Hematopoietic multipotent progenitor cell treated with erythropoietin and hydrocortisone succinate and interleukin-3 and kit ligand, for 15 days (in vitro differentiated cells): ENCODE measurements at places on chromosomes 12 and 14.
A peak's percentile ranks its signal among the peaks of the same experiment; 100 is the strongest.

DNA sequence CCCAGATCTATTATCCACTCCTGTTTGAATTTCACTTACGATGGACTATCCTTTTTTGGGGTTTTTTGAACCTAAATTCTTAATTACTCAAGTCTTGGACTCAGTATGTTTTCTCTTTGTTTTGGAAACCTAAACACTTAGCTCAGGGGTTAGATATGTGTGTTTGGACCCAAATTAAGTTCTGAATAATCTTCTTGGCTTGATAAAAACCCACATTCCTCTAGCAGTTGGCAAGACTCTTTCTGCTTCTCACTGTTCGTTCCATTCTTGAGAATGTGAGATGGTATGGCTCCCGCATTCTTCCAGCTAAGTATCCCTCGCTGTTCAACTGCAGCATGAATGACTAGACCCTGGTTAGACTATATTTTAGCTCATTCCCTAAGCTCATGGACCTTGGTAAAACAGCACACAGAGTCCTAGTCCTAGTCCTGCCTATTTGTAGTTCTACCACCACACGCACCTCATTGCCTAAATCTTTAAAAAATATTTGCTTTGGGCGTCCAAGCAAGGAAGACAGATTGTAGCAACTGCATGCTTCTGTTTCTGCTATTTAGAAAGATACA, 860.0 kb downstream of the RPS29 start:
- DNase-seq: no peak

- DNase-seq: no peak
Observed at GRCh38 chr14:96122496-96122895, 82.1 kb upstream of the BDKRB2 start.

- DNase-seq: no peak
Observed at GRCh38 chr12:14264778-14265177, 100.7 kb upstream of the ATF7IP start.

DNA sequence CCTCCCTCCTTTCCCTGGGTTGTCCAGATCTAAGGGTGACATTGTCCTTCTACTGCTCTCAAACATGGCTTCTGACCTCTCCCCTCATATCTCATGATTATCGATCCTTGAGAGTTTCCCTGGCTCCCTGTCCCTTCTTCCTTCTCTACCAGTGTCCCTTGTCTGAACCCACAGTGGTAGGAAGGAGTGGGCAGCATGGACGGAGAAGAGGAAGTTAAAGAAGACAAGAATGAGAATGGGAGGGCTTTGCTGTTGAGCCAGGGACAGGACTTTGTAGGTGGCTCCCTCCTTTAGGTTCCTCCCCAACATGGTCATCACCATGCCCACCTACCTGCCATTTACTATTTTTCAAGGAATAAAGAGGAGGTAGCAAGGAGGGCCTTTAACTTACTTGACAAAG, 166.7 kb downstream of the TMEM117 start:
- DNase-seq: no peak

DNA sequence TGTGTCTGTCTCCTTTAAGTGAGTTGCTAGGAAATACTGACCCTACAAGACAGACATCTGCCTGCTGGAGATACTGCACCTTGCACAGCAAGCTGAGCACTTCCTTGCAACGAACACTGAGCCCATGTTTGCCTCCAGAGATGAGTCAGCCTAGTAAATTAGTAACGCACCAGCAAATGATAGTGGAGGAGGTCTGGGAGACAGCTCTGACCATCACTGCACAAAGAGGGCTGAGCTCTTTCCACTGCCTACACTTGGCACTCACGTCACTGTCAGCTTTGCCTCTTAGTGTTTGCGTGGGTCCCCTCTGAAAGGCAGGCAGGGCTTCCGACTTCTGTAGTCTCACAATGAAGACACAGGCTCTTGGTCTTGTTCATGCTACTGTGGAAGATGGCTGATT, 109.0 kb downstream of the APAF1 start:
- DNase-seq: no peak

DNA sequence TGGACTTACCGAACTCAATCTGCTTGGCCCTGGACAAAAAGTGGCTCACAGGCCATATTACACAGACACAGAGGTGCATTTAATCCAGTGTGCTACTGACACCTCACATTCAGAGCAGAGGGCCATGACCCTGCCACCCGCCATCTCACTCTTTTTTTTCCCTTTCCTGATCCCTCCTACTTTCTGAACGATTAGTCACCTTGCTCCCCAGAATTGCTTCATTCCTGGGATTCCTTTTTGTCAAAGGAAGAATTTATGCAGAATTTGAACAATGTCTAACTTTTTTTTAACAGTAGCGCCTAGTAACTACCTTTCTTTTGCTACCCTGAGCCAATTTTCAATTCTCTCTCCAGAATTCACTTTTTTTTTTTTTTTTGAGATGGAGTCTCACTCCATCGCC, 4.6 kb downstream of the PKP2 start:
- DNase-seq: no peak

GRCh38 chr12:95168746-95169145, 48.5 kb downstream of the FGD6 start:
- no peak for DNase-seq

DNA sequence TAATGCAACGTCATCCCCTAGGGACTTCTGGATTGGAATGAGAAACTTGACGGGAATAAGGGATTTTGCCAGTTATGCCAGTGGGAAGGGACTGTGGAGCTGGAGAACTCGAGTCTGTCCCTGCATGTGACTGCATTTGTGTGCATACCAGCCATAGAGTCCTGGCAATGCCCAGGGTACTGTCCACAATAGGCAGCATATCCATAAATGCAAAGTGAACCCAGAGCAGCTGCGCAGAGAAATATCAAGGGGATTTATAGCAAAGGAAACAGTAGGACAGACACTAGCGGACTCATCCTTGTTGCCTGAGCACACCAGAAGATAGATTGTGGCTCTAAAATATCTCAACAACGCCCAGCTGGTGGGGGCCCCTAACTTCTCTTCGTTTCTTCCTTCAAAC, 247.1 kb upstream of the SRRM4 start:
- DNase-seq: no peak

DNA sequence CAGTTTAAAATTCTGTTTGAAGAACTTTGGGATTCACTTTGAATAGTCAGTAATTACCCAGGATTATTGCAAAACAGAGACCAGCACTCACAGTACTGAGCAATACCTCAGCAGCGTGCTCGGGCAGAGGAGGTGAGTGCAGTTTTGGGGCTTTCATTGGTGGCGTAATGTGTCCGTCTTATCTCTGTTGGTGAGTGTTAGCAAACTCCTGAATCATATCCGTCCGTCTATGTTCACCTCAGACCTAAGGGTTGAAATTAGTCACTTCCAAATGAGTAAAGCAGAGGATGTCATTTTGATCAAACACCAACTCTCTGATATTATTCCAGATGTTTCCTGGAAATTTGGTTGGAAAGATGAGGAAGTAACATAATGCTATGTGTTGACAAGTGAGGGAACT, 82.8 kb downstream of the BORCS5 start:
- DNase-seq: no peak

DNA sequence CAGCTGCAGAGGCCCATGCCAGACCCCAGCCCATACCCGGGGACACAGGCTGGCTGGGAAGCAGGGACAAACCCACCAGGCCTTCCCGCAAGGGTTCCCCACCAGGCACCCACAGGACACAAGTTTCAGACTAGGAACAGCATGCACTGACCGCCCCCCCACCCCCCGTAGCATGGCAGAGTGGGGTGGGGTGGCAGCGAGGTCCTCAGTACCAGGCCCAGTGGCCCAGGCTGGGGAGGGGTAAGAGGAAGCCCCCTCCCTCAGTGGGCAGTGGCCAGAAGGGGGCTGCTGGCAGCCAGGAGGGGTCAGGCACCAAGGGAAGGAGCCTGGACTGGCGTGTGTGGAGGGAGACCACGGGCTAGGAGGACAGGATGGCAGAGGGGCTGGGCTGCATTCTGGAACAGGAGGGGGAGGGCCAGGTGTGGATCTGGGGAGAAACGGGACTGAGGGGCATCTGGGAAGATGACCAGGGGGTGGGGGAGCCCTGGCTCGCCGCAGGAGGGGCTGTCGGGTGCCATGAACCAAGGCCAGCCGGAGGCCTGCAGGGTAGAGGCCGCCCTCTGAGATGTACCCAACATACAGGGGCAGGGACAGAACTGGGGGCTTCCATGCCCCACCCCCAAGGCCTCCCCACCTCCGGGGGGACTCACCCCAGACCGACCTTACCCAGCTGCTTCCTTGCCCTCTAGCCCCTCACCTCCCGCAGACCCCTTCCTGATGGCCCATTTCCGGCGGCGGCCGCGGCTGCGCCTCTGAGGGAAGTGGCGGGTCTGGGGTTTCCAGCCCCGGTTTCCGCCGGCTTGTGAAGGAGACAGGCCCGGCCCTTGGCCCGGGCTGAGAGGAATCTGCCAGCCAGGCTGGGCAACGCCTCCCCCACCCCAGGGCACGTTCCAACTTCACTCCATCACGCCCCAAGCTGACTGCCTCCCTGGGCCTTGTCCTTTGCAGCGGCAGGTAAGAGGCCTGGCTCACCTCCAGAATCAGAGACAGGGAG, 5.6 kb upstream of the JAG2 start:
- DNase-seq: no peak

DNA sequence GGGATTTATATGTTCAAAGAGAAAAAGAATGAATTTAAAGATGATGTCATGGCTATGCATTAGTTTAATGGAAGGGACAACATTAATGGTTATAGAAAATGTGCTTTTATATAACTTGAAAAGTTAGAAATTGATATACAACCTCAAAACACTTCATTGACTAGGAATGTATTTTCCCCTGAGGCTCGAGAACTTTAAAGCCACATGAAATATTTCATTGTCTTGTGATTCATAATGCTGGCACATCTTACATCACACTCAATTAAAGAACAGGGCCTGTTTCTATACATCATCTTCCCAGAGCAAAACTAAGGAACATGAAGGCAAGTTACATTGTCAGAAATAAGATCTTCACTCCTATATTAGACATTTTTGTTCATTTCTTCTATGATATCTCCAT, 35.2 kb upstream of the PAWR start:
- no peak for DNase-seq

DNA sequence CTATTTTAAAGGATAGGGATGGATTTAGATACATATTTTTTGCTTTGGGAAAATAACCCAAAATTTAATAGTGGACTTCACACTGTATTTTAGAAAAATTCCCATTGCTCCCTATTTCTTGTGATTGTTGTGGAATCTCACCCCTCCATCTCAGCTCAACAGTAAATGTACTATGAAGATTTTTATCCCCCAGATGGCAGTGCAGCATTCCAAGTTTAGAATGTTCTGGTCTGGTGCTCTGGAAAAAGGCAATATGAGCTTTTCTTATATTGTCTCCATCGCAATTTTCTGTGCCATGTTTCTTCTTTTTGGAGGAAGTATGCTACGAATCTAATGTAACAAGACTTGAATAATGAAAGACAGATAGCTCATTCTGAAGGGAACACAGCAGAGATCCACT, 471.7 kb upstream of the SYT1 start:
- no peak for DNase-seq

- peak; percentile 88 for DNase-seq
Observed at GRCh38 chr14:22872033-22872832, 693 bp downstream of the LRP10 start.

DNA sequence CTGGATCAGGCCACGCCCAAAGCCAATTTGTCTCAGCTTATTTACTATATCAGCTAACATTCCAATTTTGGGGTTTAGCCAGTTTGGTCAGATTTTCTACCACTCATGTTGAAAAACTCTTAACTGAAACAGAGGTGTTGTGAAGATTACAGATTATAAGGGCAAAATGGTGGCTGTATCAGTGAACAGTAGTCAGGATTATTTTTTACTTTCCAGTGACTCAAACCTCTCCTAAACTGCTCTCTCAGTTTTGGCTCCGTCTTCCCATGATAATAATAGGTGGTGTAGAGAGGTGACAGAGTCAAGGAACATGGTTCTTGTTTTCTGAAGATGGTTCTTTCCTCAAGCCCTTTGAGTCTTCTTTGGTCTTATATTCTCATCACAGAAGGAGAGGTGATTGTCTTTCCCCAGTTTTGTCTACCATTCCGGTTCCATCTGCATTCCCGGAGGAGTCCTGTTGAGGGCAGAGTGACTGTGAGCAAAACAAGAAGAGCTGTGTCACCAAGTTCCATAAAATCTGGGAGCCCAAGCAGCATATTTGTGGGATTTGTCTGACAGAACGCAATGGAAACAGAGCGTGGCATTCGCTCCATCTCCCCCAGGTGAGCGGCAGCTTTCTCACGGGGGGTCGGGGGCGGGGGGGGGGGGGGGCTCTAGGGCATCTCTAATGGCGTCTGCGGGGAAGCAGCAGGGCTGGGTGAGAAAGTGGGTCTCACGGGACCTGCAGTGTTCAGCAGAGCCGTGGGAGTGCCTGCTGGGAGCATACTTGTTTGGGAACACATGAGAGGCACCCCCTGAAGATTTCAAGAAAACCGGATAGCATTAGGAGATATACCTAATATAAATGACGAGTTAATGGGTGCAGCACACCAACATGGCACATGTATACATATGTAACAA, 59.1 kb downstream of the TBC1D30 start:
- no peak for DNase-seq

- DNase-seq: no peak
Observed at GRCh38 chr14:101774814-101775213, 13.3 kb downstream of the PPP2R5C start.

GRCh38 chr12:65642061-65642661, 182.1 kb upstream of the HMGA2 start:
- no peak for DNase-seq

- no peak for DNase-seq
Observed at GRCh38 chr12:27751386-27752047, 28.5 kb upstream of the KLHL42 start.

DNA sequence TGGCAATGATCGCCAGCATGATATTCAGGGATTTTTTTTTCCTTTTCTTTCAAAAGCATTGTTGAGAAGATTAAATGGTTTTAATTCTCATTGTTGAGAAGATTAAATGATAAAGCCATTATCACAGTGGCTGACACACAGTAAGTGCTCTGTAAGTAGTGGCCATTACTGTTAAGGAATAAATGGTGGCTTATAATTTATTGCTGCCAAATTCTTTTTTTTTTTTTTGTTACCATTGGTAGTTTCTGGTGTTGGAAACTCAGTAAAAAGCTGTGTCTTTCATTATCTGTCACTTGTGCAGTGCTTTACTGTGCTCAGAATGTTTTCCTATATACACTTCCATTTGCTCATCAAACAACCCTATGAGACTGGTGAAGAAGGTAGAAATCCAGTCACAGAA, 15.3 kb downstream of the YAF2 start:
- DNase-seq: no peak

GRCh38 chr12:12088147-12088546, 17.4 kb downstream of the BCL2L14 start:
- no peak for DNase-seq

DNA sequence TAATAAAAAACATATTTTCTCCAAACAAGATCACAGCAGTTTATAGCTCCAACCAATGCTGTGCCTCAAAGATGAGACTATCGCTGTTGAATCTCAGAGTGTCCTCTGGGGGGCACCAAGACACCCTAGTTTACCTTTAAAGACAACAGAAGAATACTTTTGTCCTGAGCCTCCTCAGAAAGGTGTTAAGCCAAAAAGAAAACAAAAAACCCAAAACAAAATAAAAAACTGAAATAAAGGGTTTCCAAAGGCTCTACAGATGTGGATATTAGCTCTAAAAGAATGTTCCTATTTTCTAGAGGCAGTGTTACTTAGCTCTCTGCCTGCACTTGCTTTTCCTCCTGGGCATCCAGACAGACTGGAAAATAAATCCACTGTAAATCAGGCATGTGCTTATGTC, 86.9 kb upstream of the TTC7B start:
- DNase-seq: peak; percentile 47
